ENCODE measurements at places on chromosomes 2 and 18.

GRCh38 chr2:191552066-191552465 is 125.9 kb upstream of the NABP1 start:
- DNase-seq = no peak

DNA sequence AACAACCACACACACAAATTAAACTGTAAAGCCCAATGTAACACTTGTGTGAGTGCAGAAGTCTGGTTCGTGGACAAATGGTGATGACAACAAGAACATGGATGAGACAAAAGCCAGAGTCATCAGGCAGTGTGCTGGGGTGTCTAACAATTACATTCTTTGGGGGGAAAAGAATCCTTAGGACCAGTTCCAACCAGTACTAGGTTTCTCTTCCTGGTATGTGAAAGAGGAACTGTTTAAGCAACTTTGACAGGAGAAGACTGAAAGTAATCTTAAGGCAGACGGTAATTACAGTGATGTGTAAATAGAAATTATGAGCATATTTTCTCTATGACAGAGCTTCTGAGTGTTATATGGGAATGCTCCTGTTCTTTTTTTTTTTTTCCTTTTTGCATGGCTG is 133.4 kb downstream of the AFF3 start:
- DNase-seq = no peak

DNA sequence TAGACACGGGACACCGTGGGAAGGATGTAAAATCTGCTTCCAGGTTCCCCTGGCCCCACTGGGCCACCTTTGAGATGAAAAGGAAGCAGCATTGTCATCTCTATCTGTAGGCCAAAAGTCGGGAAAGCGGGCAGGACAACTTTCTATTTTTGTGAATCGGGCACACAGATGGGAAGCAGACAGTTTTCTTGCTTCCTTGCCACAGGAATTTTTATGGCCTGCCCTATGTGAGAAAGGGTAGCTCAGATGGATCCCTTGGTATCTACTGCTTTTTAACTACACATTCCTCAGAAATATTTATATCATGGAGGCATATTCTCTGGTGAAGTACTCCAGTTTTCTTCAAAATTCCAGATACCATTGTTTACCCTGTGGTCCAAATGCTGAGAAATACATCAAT is 735.5 kb downstream of the CBLN2 start:
- DNase-seq = no peak

DNA sequence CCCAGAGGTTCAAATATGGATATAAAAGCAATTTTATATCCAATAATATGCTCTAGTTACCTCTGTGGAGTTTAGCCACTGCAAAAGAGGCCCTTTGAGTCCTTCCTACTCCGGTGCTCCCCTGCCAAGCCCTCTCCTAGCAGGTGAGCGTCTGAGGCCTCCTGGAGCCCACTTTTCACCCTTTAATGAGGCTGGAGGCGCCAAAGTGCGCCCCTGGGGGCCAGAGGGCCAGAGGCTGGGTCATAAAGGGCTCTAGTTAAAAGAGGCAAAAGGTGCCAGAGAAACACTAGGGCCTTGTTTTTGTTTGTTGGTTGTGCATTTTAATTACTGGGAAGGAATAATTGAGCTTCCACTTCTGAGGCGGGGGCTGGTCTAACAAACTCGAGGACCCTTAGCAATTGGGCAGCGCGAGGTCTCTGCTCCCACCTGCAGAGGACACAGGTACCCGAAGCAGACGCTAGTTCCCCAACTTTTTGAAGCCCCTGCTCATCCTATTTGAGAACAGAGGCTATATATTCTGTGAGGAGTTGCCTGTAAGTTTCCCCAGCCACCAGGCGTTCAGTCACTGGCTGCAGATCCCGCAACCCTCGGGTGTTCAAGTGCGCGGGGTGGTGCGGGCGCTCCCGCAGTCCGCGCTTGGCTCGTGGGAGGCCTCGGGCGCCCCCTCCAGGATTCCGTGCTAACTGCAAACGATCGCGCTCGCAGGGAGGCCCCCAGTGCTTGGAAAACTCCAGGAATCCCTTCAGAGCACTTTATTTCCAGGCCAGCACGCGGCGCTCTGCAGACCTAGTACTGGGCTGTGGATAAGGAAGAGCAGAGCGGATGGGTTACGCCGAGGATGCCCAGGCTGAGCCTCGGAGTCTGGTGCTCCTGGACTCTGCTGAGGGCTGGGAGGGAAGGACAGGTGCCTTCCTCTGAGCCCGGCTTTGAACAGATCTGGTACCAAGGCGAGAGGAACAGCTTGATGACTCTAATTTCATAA is 14.1 kb downstream of the MSGN1 start:
- DNase-seq = no peak

- DNase-seq = no peak
Observed at GRCh38 chr2:54423213-54423612, 32.9 kb upstream of the SPTBN1 start.

DNA sequence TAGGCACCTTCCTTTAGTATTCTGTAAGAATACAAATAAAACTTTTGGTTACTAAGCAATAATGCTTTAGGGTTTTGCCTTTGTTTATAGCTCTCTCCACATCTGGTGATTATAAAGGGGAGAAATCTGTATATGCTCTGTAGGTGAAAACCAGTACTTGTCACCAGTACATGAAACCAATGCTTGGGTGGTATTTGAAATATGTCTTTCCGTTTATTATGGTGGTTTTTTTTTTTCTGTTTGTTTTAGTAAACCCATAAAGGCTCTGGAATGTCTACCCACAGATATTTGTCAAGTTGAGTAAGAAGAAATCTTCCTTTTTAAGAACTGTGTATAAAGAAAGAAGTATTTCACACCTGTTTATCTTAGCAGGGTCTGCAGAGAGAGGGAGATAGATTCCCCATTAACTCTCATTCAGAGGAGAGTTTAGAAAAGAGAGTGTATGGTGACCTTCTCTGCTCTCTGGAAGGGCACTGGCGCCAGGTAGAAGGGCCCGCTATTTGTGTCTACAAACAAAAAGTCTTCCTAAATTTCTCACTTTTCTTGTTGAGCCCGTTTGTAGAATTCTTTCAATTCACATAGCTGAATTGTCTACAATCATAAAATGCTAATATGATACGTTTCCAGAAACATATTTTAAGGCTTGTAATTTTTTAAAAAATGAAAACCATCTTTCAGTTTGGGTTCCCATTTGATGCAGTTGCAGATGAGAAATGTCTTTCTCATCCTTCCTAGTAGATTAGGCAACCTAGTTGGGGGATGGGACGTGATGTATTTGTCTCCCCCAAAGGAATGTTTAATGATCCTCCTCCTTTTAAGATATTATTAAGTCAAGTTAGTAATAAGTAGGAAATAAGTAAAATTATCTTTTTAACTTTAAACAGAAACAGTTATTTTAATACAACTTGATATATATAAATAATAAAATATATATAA is 33.9 kb downstream of the MAP3K20 start:
- no peak for DNase-seq

DNA sequence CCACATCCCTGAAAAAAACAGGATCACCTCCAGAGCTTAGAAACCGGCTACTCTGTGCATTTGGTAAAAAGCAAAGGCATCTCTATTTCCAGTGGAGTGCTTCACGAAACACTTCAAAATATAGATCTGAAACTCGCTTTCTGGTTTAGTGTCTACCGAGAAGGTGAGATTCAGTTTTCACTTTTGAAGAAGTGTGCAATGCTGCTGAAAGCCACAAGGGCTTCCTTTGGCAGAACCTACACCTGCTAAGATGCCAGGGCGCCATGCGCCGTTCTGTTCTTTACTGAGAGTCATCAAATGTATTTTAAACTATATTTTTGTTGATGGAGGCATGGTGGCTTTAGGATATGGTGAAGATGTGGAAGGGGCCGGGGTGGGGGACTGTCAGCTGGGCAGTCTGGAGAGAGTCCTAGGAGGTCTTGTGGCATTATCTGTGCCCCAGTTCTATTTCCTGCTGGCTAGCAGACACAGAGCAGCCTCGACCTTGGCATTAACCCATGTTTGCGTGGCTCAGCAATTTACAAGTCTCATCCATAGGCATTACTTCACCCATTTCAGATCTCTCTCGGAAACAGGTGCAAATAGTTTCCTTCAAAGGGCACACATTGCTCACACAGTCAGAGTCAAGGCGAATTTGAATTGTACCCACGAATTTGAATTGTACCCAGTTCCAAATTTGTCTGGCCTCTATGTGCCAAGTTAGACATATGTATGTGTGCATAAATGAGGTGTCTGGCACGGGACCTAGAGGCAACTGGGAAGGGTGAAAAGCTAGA is 46.7 kb upstream of the KCNF1 start:
- DNase-seq = no peak

- DNase-seq = no peak
Observed at GRCh38 chr18:35683021-35683420, 101.5 kb downstream of the GALNT1 start.

DNA sequence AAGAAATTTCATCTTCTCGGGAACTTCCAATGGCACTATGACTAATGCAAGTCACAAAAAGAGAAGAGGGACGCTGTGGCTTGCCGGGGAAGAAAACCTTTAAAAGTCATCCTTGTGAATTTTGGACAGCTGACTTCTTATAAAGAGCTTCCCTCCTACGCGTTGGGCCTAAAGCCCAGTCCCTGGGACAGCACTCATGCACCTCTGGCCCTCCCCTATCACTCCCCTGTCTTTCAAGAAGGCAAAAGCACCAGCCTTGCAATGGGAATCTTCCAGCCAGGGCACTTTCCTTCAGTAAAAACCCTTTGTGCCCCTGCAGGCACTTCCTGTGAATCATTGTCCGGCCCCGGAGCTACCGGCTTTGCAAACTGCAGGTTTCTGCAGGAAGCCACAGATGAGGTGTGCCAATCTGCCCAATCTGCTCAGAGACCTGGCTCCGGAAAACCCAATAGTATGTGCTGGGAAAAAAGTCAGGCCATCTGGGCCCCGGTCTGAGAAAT is 7.1 kb downstream of the MREG start:
- no peak for DNase-seq

DNA sequence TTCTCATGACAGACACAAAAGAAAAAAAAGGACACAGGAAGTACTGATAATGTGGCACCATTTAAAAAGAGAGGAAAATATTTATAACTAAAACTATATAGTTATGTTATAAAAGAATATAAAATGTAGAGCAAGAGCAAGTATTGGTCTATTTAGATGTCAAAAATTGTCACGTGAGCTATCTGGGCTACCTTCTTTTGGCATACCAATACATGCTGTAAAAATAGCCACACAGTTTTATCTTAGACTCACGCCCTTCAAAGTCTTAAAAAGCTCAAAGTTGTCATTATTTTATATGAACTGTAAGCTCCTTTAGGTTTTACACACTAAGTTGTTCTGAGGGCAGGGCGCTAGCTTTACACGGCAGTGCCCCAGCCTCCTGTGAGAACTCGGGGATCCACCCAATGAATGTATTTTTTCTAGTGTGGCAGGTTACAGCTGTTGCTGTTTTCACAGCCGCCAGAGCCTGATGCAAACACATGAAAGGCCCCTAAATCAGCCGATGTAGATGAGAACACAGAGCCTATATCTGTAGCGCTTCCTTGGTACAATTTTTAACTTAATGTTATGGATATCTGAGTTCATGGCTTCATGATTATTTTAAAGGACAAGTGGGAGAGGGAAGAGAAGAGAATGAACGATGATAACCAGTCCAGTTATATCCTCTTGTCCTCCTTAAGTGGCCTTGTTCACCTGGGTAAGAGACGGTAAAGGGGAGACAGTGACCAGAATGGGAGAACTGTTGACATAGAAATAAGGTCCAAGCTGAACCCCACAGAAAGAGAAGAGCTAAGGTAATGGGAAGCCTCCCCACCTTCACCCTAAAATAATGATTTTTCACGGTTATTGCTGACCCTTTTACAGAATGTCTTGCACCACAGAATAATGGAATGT is 130.8 kb downstream of the CACNB4 start:
- DNase-seq = no peak

GRCh38 chr2:69615969-69616368 is 27.6 kb downstream of the AAK1 start:
- DNase-seq = no peak

DNA sequence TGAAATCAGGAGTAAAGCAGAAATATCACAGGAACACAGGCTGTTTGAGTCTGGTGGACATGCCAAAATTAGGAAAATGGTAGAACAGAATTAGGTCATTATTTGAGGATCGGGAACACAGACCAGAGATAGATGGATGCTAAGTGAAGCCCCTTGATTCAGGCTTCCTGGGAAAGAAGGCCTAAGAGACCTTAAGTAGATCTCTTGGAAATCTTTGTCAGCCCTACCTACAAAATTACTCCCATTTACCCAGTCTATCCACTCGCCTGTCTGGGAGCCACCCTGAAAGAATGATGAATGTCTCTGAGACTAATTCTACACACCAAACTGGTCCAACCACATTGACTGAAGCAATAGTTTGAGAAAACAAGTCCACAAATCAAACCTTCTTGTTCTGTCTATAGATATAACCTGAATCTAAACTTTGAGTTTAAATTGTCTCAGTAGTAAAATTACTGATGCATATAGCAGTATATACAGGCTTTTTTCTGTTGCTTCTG is 36.6 kb upstream of the TANK start:
- DNase-seq = no peak

GRCh38 chr2:56185582-56186046 is 1.8 kb downstream of the CCDC85A start:
- no peak for DNase-seq

- peak; percentile 75 for DNase-seq
Observed at GRCh38 chr2:42095923-42096408, 48.1 kb downstream of the PKDCC start.

DNA sequence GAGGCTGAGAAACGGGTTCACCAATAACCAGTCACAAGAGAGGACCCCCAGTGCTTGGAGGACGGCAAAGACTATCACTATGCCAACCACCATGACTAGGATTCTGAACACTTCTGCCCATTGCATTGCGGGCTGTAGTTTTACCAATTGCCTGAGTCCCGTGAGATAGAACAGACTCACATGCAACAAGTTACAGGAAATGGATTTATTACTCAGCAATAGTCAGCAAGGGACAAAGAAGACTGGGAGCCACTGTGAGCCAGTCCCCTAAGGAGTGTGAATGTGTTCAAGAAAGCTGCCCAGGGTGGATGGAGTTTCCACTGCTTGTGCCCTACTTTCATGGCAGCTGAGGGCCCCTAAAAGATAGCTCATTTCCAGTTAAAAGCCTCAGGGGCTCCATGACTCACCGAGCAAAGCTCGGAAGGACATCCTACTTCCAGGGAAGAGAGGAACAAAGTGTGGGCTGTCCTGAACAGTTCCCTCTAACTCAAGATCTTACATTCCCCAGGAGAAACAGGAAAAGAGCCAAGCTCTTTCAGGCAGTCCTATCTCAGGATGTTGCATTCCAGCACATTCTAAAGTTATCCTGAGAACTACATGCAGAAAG is 54.4 kb downstream of the SLC4A3 start:
- no peak for DNase-seq

- DNase-seq = no peak
Observed at GRCh38 chr2:119301413-119301812, 65.2 kb downstream of the C2orf76 start.
